ENCODE measurements at places on chromosomes 13 and 19.
A peak's percentile ranks its signal among the peaks of the same experiment; 100 is the strongest.

- DNase-seq: no peak
Measured at GRCh38 chr19:29303069-29303718, 90.2 kb upstream of the UQCRFS1 start.

DNA sequence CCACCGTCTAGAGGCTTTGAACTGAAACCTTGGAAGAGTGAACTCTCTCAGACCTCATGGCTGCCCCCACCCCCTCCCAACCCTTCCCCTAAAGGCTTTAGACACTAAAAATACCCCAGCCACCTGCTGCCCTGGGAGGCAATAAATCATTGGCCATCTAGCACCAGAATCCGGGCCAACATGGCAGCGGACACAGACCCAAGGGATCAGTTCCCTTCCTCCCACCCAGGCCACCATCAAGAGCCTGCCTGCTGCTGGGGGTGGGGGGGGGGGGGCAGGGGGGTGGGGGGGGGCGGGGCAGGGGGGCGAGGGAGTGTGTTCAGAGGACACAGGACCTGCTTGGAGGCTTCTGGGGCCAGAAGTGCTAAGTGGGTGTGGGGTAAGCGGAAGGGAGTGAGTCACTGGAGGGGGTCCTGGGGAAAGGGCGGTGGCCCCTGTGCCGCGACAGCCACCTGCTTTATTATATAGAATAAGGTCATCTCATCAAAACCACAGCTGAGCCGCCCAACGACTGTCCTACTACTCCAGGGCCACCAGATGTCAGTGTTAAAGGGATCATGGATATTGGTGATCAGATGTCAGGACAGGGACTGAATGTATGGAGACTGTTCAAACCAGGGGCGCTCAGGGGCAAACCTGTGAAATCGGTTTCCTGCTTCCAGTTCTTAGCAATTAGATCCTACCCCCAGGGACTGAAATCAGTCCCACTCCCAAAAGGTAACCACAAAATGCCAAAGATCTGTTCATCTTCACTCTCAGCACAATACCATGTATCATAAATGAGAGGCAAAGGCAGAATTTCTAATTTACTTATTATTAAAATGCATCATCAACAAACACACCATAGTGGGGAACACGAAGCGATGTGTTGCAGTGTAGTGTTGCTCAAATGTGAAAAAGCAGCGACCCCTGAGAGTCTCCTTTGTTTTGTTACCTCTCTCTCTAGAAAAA, 24.3 kb downstream of the ARL11 start:
- DNase-seq: no peak

GRCh38 chr13:71378961-71379905, 487.8 kb downstream of the DACH1 start:
- no peak for DNase-seq

- no peak for DNase-seq
Measured at GRCh38 chr13:98206946-98207345, 29.9 kb upstream of the RNF113B start.

DNA sequence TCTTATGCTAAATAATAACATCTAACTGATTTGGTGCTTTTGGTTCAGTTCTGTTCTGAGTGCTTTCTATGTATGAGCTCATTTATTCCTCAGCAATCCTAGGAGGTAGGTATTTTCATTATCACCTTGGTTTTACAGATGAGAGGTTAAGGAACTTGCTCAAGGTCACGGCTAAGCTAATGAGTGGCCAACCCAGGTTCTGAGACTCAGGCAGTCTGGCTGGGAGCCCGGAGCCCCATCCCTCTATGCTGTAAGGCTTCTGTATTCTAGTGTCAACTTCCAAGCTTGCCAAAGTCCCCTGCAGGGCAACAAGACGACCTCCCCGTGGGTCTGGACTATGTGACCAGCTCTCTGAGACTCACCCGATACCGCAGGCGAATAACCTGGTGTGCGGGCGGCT, 60.5 kb downstream of the PARP4 start:
- no peak for DNase-seq

- DNase-seq: no peak
Measured at GRCh38 chr19:37470216-37470615, 1.1 kb downstream of the ZNF570 start.

DNA sequence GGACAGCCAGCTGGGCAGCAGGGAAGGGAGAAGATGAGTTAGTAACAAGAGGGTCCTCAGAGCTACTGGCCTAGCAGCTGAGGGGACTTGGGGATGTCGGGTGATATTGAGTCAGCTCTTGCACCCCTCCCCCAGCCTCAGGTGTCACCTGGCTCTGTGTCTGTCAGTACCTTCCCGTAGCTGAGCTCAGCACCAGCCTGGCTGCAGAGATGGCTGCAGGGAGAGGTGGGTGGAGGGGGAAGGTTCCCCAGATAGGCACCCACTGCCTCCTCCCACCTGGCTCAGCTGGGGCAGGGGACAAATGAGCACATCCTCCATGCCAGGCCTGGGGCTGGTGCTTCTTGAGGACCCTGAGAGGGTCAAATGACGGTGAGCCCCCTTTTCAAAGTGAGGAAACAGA, 6.8 kb upstream of the KPTN start:
- no peak for DNase-seq

DNA sequence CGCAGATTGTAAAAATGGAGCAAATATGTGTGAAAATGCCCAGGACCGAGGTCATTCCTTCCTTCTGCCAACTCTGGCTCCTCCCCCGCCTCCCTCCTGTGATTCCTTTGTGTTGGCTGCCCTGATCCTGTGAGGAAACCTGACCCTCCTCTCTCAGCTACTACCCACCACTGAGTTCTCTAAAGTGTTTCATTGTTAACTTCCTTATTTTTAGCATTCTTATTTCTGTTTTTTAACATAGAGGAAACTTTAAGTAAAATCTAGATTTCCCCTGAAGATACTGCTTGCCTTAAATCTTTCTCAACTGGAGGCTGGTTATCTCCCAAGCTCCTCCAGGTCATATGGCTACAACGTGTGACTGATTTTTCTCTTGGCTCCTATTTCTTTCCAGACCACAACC, 21.7 kb upstream of the FBXL3 start:
- no peak for DNase-seq

DNA sequence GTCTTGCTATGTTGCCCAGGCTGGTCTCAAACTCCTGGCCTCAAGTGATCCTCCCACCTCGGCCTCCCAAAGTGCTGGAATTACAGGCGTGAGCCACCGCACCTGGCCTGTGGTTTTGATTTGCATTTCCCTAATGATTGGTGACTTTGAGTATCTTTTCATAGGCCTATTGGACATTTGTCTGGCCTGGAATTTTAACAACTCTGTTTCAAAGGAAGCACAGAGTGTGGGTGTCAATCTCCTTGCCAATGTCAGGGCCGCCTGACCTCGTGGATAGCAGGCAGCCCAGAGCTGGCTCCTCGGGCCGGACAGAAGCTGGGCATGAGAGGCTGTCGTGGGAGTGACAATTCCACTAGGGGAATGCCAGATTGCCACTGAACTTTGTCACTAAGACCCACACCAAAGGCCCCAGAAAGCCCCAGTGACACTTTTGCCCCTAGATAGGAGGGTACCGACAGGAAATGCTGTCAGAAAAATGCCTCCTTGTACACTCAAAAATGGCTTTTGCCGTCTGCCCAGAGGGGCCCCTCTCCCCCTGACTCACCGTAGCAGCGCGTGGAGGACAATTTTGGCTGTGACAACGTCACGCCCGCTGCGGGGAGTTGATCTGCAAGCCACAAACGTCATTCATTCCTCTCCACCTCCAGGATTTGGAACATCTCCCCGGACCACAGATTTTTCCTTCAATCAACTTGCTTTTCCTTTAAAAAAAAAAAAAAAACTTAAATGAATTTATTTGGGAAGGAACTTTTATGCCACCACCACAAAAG, 11.7 kb upstream of the ADGRE5 start:
- peak; percentile 83 for DNase-seq

GRCh38 chr13:113547238-113547971, 37.1 kb upstream of the TFDP1 start:
- DNase-seq: no peak

- DNase-seq: no peak
Measured at GRCh38 chr19:33047422-33047821, 17.3 kb downstream of the RHPN2 start.

- DNase-seq: no peak
Measured at GRCh38 chr13:23042181-23042580, 138.6 kb upstream of the SGCG start.

DNA sequence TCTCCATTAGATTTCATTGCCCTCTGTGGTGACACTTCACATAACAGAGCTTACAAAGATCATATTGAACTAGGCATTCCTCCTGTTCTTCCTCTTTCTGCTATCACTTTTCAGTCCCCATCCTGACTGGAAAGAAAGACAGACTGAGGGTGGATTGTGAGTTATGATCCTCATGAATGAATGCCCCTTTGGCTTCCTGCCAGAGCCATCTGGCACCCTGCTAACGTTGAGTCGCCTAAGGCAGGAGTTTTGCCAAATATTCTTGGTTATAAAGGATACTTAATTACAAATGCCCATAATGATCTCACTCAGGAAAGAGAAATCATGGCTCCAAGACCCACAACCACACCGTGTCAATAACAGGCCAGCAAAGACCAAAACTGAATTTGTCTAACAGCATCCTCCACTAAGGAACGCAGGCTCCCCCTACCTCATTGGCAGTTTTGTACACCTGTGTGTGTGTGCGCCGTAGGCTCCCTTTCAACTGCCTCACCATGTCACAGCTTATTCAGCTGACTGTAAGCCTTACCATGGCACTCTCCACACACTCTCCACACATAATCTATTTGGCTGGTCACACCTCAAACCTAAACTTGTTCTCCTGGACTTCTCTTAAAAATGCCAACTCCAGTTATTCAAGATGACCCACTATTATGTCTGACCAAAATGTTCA, 15.5 kb downstream of the ZNF211 start:
- no peak for DNase-seq

- no peak for DNase-seq
Measured at GRCh38 chr19:44627631-44628030, 14.3 kb downstream of the IGSF23 start.

- no peak for DNase-seq
Measured at GRCh38 chr13:111120913-111121312, 5.8 kb downstream of the ARHGEF7 start.

DNA sequence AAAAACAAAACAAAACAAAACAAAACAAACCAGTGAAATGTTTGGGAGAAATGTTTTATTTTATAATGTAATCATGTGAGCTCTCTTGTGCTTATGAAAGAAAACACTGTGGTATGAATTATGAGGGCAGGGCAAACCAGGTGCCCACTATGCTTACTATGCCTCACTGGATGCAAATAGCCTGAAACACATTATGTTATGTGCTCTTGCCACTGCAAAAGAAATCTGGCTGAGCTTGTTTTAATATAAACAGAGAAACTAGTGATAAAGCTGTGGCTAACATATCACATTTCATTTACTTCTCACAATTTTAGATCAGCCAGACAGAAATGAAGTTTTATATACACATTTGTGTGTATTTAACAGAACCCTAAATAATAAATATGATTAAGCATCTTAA, 8.7 kb upstream of the NBEA start:
- DNase-seq: no peak

- DNase-seq: no peak
Measured at GRCh38 chr19:412356-413355, 3.7 kb upstream of the C2CD4C start.

- no peak for DNase-seq
Measured at GRCh38 chr19:5147978-5148793, 179.3 kb downstream of the KDM4B start.

DNA sequence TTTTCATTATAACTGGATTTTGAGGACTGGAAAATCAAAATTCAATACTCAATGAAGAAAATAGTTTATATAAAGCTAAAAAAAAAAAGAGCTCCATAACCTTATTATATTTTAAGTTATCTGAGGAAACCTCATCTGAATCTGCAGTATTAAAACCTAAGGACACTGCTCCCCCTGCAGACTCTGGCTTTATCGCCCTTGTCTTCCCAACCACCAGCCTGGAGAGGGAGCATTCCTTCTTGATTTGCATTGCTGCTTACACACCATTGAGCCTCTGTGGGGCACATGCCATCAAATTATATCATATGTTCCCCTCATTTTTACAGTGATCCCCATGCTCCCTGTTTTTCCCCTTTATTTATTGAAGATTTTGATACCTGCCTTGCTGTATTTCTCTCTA, 871.4 kb upstream of the GPC6 start:
- no peak for DNase-seq

- peak; percentile 53 for DNase-seq
Measured at GRCh38 chr19:13588957-13589833, 82.9 kb upstream of the CACNA1A start.

GRCh38 chr19:37221136-37221535, 3.1 kb downstream of the ZNF383 start:
- no peak for DNase-seq

GRCh38 chr19:3125900-3126524, 9.8 kb upstream of the GNA15 start:
- DNase-seq: peak; percentile 58

GRCh38 chr13:100436099-100436498, 152.5 kb downstream of the GGACT start:
- no peak for DNase-seq

GRCh38 chr19:2949939-2950285, 5.1 kb upstream of the ZNF77 start:
- no peak for DNase-seq

DNA sequence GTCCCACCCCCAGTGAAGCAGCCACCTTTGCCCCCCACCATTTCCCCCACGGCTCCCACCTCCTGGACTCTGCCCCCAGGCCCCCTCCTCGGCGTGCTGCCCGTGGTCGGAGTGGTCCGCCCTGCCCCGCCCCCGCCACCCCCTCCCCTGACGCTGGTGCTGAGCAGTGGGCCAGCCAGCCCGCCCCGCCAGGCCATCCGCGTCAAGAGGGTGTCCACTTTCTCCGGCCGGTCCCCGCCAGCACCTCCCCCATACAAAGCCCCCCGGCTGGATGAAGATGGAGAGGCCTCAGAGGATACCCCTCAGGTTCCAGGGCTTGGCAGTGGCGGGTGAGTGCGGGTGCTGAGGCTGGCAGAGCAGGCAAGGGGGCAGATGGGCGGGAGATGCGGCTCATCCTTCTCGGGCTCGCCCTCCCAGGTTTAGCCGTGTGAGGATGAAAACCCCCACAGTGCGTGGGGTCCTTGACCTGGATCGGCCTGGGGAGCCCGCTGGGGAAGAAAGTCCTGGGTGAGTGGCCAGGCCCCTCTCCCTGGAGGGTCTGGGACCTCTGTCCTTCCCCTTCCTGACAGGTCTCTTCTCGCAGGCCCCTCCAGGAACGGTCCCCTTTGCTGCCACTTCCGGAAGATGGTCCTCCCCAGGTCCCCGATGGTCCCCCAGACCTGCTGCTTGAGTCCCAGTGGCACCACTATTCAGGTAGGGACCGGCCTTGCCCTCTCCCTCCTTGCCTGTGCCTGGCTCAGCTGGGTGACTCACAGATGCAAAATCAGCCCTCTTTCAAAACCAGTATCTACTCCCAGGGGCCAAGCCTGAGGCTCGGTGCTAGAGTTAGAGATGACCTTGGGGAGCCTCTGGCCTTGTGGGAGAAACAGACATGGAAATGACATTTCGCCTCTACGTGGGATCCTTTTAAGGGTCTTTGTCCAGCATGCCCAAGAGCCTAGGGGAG, 8.8 kb downstream of the IGFLR1 start:
- DNase-seq: no peak
